HuH-7.5 (cell line): ENCODE measurements at places on chromosomes 12 and 14.

DNA sequence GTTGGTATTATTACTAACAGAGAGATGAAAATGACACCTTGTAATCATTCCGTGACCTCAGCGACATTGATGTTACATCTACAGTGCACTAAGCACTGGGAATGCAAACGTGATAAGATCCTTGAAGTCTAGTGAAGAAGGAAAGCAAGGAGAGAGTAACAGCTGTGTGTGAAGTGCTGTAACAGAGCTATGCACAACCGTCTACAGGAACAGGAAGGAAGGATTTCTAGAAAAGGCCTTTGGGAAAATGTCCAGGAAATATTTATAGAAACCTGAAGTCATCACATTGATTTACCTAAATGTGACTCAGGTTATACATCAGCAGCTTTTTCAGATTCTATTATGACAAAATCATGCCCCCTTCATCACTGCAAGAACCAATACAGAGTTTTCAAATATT, 304.2 kb upstream of the AMIGO2 start:
- DNase-seq: no peak

DNA sequence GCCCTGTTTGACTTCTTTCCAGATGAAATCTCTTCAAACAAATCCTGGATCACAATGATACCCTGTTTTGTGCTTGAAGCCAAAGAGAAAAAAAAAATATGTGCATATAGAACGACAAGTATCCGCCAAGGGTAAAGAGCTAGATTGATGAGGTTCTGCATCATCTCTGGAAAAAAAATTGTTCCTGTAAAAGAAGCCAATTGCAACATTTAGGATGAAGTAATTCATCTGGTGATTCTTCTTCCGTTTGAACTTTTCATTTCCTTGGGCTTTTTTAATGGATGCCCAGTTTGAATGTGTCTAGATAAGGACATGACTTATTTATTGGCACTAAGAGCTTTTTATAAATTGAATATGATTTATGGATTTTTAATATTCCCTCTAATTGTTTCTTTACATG, 38.1 kb upstream of the NPAS3 start:
- no peak for DNase-seq

- DNase-seq: no peak
These were observed 2.3 kb upstream of the AGAP2 start for GRCh38 chr12:57740656-57741412.

GRCh38 chr14:64632056-64632455, 72.2 kb upstream of the PLEKHG3 start:
- no peak for DNase-seq

- DNase-seq: no peak
These were observed 12.6 kb upstream of the OR10P1 start for GRCh38 chr12:55624056-55624455.

GRCh38 chr12:15494329-15495046, 172.2 kb downstream of the PTPRO start:
- DNase-seq: no peak

DNA sequence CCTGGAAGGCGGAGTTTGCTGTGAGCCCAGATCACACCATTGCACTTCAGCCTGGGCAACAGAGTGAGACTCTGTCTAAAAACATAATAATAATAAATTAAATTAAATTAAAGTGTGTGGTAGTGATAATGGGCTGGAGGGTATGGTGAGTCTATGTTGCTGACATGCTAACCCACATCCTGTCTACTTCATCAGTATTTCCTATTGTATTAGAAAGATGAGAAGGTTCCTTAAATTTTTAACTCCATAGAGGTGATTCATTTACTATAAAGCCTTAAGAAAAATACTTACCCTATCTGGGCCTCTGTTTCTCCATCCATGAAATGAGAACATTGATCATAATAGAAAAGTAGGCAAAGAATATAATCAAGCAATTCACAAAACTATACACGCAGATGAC, 280.5 kb downstream of the FBXL14 start:
- DNase-seq: no peak

- no peak for DNase-seq
These were observed 29.6 kb downstream of the IFT43 start for GRCh38 chr14:76015191-76015590.

DNA sequence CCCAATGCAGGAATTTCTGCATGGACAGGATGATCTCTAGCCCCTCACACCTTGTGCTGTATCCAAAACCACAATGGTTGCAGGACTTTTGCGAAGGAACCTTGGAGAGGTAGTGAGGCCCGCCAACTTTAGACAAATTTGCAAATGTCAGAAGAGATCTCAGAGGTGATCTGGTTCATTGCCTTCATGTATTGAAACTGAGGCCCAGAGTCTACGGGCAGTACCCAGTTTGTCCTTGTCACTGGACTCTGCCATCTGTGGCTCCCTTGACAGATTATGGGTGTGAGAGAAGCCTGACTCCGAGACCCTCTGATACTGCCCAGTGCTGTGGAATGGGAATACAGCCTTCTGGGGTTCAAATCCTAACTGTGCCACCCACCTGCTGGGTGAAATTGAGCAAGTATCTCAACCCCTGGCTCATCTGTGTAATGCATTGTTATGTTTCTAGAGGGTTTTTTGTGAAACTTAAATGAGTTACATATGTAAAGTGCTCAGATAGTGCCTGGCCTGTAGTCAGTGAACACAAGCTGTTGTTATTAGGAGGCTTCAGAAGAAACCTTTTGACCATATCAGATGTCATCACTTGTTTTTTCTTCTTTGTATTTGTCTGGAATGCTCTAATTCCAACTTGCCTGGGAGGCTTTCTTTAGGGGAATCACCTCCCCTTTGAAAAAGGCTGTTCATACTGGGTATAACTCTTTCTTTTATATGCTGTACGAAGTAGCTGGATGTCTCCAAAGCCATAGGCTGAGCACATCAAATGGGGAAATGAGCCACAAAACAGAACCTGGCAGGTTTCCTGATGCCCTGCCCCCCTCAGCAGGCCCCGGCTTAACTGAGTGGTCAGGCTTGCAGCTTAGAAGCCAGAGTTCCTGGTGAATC, 71.4 kb upstream of the SRSF5 start:
- DNase-seq: no peak

GRCh38 chr12:93784339-93785086, 107.3 kb downstream of the CRADD start:
- DNase-seq: no peak
